ENCODE measurements at places on chromosomes 12 and 14. TPM values are rescaled to one million over a fixed set of nuclear protein-coding genes. Genes with fewer than 3 reads are reported as not detected.
A peak's percentile ranks its signal among the peaks of the same experiment; 100 is the strongest.

DNA sequence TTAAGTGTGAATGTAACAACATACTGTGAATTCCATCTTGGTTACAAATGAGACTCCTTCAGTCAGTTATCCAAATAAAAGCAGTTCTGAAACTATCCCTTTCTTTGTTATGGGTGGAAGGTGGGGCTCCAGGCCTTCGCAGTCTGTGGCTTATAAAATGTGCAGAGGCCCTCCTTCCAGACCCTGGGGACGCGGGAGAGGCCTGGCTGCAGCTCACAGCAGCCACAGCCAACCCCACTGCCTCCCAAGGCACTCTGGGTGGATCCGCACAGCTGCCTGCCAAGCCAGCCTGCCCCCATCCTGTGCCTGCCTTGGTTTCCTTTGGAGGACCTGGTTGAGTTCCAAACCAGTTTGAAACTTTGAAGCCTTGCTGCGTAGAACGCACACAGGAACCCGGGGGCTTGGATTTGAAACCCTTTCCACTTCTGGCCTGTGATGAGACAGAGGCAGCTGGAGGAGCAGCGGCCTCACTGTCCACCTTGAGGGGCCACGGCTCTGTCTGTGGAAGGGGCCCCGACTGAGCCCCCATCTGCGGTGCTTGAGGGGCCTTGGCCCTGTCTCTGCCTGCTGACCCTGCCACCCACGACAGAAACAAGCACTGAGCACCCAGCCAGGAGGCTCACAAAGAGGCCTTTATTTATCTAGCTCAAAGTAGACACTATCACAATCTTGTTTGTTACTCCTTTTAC, 30.4 kb downstream of the CCNK start:
- no peak for DNase-seq

DNA sequence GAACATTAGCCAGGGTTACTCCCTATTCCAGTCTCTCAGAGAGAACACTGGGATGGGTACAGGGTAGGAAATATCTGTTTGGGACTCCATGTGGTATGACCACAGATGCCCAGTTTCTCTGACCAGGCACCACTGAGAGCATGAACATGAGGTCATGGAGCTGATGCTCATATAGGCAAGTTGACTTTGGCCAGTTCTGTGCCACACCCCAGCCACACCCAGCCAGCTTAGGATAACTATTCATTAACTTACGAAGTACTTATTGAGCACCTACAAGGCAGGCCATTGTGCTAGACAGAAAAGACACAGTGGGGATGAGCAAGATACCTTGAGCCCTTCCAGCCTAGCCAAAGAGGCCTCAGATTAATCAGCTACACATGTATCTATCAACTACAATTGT, 262.5 kb downstream of the DPF3 start:
- DNase-seq: no peak

GRCh38 chr14:80587096-80587724, 354.3 kb downstream of the CEP128 start:
- DNase-seq: no peak

DNA sequence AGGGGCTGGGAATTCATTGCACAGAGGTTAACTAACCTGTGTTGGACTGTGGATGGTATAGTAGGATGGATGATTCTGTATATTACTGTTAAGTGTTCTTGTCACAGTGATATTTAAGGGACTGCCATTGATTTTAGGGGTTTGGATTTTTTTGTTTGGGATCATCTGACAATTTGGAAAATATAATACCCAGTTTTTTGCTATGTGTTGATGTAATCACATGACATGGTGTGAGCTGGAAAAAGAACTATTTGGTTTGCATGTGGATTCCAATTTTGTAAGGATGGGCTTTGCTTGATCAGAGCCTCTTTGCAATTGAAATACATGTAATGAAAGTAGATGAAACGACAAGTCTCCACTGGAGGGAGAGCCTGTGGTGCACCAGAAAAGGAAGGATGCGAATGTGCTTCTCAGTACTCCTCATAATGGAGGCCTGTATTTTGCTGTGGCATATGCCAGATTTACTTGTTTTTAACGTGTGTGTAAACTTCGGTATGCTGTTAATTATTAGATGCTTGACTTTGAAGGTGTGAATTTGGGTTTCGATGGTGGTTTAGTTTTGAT, 2.7 kb downstream of the DYRK2 start:
- no peak for DNase-seq

- no peak for DNase-seq
Observed at GRCh38 chr14:38053666-38054065, 154.0 kb upstream of the SSTR1 start.

DNA sequence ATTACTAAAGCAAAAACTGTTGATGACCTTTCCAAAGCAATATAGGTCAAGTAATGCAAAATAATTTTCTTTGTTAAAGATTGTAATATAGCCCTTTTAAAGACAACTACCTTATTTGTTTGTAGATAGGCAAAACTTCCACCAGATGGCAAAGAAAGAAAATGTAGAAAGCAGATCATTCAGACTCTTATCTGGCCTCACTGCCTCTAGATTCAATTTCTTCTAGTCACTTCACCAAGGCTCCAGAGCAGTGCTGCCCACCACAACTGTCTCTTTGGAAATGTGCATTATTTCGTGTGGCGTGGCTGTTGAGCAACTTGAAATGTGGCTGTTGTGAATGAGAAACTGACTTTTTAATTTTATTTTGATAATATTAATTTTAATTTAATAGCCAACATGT, 127.1 kb downstream of the ITPR2 start:
- DNase-seq: no peak

- no peak for DNase-seq
Observed at GRCh38 chr12:93808169-93808899, 131.2 kb downstream of the CRADD start.

DNA sequence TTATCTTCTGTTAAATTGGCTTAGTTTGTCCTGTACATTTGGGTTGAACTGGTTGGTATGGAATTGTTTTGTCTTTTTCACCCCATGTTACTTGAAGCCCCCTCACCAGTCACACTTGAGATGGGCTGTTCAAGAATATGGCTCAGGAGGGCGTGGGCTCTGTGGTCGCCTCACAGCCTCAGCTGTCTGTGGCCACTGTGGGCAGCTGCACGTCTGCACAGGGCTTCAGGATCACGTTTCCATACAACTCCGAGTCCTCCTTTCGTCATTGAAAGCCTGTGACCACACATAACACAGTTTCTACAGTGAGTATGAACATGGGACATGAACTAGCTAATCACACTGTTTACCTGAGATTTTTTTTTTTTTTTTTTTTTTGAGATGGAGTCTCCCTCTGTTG, 81.3 kb downstream of the MOK start:
- DNase-seq: no peak

DNA sequence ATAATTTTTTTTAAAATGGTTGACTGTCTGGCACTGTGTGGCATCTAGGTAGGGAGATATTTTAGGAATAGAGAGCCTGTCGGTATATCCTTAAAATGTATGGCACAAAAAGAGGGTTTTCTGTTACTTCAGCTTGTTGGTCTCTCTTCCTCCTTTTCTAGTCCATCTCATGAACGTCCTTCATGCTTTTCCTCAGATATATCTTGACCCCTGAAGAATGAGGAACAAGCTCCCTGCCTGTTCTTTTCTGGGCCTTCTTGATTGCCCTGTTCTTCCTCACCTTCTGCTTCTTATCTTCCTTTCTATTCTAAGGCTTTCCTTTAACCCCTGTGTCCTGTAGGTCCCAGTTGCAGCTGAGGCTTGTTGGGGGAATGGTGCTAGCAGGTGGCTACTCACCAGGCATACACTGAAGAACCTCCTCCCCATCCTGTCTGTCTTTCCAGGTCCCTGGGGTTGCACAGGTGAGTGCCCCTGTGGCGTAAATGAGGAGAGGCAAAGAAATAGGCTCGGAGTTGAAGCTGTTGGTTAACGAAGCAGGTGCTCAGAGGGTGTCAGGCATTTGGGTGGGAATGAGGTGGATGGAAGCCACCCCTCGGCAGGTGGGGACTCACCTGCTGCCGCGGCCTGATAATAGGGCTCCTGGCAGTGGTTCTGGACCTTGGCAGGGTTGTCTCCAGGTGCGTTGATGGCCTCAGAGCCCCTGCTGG, 7.2 kb upstream of the C1R start:
- DNase-seq: no peak

DNA sequence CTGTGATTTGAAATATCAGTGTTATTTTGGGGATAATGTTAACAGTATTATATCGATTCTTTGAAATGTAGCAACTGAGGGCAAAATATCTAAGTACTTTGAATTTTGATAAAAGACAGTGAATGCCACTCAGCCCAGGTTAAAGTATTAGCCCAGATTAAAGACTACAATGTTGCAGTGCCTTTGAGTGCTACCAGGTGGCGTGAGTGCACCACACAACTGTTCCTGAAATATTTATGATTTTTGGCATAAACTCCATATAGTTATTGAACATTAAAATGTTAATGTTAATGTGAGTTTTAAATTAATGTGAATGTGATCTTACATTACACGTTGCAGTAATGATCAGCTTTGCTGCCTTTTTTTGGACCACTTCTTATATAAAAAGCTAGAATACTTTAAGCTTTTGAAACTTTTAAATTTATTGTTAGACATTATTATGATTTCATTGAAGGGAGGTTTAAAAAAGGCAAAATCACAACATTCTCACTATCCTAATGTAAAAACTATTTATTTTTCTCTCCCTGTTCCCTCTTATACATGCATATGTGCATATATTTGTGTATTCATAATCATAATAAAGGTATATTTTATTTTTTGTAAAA, 22.5 kb downstream of the MRPS35 start:
- DNase-seq: no peak

GRCh38 chr12:24479131-24479530, 469.8 kb downstream of the BCAT1 start:
- no peak for DNase-seq

GRCh38 chr12:122423258-122424165, 1.0 kb upstream of the CLIP1 start:
- DNase-seq: peak; percentile 23

DNA sequence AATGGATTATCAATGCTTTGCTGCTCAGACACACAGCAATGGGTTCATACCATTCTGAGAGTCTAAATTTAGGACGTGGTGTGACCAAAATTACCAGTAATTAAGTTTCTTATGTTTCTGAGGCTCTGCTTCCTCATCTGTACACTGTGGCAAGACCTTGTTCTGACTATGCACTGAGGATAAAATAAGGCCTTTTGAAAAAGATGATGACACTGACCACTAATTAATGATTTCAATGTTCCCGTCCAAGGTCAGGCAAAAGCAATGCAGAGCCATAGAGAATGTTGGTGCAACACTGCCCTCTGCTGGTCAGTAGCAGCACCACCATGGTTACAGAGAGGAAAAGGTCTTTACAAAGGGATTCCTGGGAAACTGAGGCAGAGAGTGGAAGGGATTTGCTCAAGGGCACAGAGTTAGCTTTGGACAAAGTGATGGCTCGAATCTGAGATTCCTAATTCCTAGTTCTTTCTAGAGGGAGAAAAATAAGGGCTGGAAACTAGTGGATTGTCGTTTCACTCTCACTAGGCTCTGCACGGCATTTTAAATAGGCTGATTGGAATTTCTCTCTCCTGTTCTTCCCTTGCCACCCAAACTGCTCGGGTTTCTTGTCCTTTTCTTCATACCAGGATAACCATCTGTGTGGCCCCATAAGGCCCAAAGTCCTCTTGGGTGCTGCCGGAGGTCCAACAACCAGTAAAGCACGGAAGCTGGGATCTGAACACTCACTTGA, 22.3 kb upstream of the P2RX7 start:
- peak; percentile 49 for DNase-seq

- no peak for DNase-seq
Observed at GRCh38 chr14:22977434-22977683, 5.0 kb downstream of the AJUBA start.

DNA sequence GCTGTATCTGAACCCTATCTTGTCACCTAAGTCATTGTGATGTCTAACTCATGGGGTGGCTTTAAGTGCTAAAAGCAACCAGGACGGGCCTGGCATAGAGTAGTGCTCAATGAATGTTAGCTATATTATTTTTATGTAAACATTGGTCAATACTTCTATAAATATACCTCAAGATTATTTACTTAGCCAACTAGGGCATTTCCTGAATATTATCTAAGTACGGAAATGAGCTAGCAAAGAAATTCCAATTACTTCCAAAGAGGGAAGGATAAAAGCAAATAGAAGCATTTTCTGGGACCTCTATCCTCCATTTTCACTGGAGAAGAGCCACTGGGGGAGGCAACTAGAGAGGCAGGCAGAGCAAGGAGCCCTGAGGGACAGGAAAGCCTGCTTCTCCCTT, 20.6 kb downstream of the CCDC92 start:
- DNase-seq: no peak

DNA sequence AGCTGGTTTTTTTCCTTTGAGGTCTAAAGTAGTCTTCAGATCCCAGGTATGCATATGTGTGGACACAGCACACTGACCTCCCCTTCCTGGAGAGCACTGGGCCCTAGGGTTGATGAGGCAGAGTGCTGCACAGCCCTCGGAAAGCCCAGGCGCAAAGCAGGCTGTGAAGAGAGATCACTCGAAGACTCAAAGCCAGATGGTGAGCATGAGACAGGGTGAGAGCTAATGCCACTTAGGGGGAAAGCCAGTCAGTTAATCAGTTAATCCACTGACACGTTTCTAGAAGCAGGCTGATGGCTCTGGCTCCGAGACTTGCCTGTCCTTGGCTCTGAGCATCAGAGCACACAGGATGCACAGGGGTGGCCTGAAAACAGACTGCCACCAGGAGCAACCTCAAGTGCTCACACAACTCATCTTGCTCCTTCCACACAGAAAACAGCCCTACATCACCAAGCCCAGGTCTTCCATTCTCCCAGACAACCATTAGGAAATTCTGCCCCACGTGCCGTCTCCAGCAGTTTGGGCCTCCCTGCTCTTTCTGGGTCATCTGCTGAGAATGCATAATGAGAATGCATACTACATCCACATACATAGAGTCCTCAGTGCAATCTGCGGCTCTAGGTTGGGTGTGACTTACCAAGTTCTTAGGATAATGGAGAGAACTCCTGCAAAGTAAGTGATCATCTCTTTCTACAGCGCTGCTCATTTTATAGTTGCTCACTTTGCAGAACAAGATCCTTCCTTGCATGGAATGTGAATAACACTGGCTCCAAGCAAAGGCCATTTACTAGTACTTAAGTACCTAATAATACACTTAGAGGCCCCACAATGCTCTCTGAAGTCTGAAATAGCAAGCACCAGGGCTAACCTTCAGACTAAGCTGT, 12.0 kb downstream of the AQP6 start:
- no peak for DNase-seq

GRCh38 chr12:48696626-48697025, 14.6 kb upstream of the KANSL2 start:
- DNase-seq: no peak

GRCh38 chr12:20477672-20478071, 109.3 kb downstream of the PDE3A start:
- DNase-seq: no peak

- no peak for DNase-seq
Observed at GRCh38 chr12:54162741-54163140, 26.0 kb downstream of the SMUG1 start.

Gene FAM222A
- total RNA-seq: 3.0 TPM

Gene TAS2R46
- total RNA-seq: 2.5 TPM

Gene SLC41A2
- total RNA-seq: 99.9 TPM

Gene GNG2
- 8.1 TPM for total RNA-seq

Gene RNU6-7
- not detected for total RNA-seq

Gene SIX6
- not detected for total RNA-seq
